A549 treated with Mapracorat at 1 μM for 4 hours (cell line): ENCODE measurements at places on chromosomes 6 and 20. TPM values are rescaled to one million over a fixed set of nuclear protein-coding genes. Genes with fewer than 3 reads are reported as not detected.

The CD24 gene
- total RNA-seq = 236 to 307 TPM (median 294 TPM) in 5 replicates

The GPX6 gene
- not detected in 5 replicates for total RNA-seq

The BPIFB1 gene
- 0.10 to 0.17 TPM in 2 of 5 replicates, not detected in the others for total RNA-seq

The OPN5 gene
- total RNA-seq = not detected in 5 replicates

The CCND3 gene
- total RNA-seq = 123 to 188 TPM (median 164 TPM) in 5 replicates

The SIRPB1 gene
- total RNA-seq = 0.29 to 0.52 TPM (median 0.51 TPM) in 5 replicates

The VGLL2 gene
- not detected in 5 replicates for total RNA-seq

The BPIFA1 gene
- not detected in 5 replicates for total RNA-seq

The NRN1 gene
- 0.59 to 0.98 TPM (median 0.77 TPM) in 5 replicates for total RNA-seq

The SLC17A1 gene
- 0.09 to 0.16 TPM (median 0.12 TPM) in 4 of 5 replicates, not detected in the other for total RNA-seq
